ENCODE measurements at places on chromosomes 11 and 22.

DNA sequence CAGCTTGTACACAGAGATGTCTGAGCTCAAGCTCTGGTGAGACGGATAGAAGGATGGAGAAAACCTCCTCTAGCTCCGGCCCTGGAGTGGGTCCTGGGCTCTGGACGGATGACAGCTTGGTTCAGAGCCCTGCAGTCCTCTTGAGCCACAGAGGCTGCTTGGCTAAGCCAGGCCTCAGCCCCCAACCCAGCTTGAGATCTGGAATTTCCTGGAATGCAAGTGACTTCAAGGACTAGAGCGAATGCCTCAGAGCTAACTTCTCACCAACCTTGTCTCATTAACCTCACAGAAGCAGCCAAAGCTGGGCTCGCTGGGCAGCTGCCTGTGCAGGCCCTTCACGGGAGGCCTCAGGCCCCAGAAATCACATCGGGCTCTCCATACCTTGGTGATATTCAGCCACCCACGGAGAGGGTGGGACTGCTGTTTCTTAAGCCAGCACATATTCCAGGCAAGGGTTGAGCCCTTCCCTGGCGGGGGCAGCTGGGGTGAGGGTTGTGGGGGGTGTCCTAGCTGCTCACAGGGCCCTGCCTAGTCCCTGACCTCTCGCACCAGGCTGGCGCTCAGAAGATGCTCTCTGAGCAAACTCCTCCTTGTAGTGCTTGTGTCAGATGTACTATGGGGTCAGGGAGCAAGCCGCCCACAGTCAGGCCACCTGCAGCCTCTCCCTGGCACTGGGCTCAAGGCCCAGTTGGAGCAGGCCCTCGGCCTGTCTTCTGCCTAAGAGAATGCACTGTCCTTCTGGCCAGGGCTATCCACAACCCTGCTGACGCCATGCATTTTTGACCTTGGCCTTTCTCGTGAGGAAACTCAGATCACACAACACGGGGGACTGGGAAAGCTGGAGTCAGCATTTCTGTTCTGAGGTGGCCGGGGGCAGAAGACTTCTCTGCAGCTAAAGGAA lies 73.6 kb upstream of the TTLL12 start:
- DNase-seq = no peak

- DNase-seq = no peak
Observed at GRCh38 chr11:60143768-60144167, 39.1 kb downstream of the MS4A6A start.

GRCh38 chr22:19749876-19750275 lies 10.7 kb upstream of the TBX1 start:
- DNase-seq = no peak

- no peak for DNase-seq
Observed at GRCh38 chr11:9973921-9974320, 310.0 kb downstream of the SWAP70 start.

DNA sequence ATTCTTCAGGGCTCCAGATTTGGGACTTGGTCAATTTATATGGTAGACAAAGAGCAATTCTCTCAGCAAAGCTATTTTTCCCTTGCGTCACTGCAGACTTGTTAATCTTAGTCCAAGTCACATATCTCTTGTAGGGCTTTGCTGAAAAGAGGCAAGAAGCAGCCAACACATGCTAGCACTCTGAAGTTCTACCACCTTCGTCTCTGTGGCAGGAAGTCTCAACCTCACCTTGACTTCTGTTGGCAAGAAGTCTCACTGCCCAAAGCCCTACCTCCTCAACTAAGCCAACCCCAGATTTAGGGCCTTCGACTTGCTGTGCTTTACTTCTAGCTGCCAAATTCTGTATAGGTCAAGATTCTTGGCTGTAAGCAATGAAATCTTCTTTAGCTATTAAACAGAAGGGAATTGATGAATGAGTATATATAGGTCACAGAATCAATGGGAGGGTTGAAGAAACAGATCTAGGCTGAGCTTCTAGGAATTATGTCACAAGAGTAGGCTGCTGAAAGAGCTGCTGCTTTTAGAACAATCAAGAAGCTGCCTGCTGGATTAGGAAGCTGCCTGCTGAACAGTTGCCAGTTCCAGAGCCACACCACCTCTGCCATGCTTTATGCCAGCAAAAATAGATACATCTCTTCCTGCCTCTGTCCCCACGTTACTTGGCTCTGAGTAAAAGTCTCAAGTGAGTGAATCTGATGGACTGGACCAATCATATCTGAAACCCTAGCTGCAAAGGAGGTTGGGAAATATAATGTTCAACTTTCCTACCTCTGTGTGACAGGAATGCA lies 17.6 kb upstream of the NCR3LG1 start:
- DNase-seq = no peak

DNA sequence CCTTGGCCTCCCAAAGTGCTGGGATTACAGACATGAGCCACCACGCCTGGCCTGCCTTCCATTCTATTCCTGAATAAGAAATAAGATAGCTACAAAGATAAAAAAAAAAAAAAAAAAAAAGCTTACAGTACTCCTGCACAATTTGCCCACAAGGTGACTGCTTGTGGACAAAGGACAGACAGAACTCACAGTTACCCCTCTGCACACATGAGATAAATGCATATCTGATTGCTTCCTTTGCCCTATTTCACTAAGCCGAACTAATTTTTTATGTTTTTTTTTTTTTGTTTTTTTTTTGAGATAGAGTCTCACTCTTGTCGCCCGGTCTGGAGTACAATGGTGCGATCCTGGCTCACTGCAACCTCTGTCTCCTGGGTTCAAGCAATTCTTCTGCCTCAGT lies 23.6 kb upstream of the HSPA8 start:
- no peak for DNase-seq
